ENCODE measurements at places on chromosomes 3 and 15. TPM values are rescaled to one million over a fixed set of nuclear protein-coding genes. Genes with fewer than 3 reads are reported as not detected.

ABI3BP gene
- total RNA-seq: 4.2 TPM

EIF3J gene
- total RNA-seq: 52.2 TPM

SLC15A2 gene
- under 0.01 TPM for total RNA-seq

PPP1R14D gene
- total RNA-seq: not detected

CHRM5 gene
- under 0.01 TPM for total RNA-seq

SERPINI2 gene
- total RNA-seq: not detected
